A549 treated with DMSO at 1 μM for 4 hours (cell line): ENCODE measurements at places on chromosomes 13 and 19. TPM values are rescaled to one million over a fixed set of nuclear protein-coding genes. Genes with fewer than 3 reads are reported as not detected.

RCBTB2 gene
- total RNA-seq: 0.95 to 1.6 TPM (median 1.3 TPM) in 5 replicates

ZNF211 gene
- total RNA-seq: 5.2 to 6.6 TPM (median 6.4 TPM) in 5 replicates

ZNF490 gene
- total RNA-seq: 0.62 to 1.1 TPM (median 0.84 TPM) in 5 replicates

HSD11B1L gene
- 3.4 to 5.3 TPM (median 3.9 TPM) in 5 replicates for total RNA-seq

PLIN5 gene
- total RNA-seq: 0.11 to 0.18 TPM (median 0.14 TPM) in 4 of 5 replicates, not detected in the other

DUS3L gene
- 27.4 to 33.9 TPM (median 30.2 TPM) in 5 replicates for total RNA-seq

ZNF415 gene
- total RNA-seq: not detected in 5 replicates

CYP4F11 gene
- total RNA-seq: 6.6 to 8.8 TPM (median 7.0 TPM) in 5 replicates

CYP2A6 gene
- total RNA-seq: 0.08 TPM in 1 of 5 replicates, not detected in the others

DAND5 gene
- total RNA-seq: 0.07 to 0.13 TPM (median 0.11 TPM) in 3 of 5 replicates, not detected in the others

HS6ST3 gene
- not detected in 5 replicates for total RNA-seq

FCER2 gene
- total RNA-seq: not detected in 5 replicates

ZGLP1 gene
- 0.87 to 3.6 TPM (median 1.7 TPM) in 5 replicates for total RNA-seq

TEX29 gene
- total RNA-seq: 0.16 to 0.32 TPM (median 0.17 TPM) in 3 of 5 replicates, not detected in the others
